ENCODE measurements at places on chromosomes 7 and 10.

- peak; percentile 82 for DNase-seq
These were observed 99.7 kb downstream of the TNS3 start for GRCh38 chr7:47482013-47482875.

DNA sequence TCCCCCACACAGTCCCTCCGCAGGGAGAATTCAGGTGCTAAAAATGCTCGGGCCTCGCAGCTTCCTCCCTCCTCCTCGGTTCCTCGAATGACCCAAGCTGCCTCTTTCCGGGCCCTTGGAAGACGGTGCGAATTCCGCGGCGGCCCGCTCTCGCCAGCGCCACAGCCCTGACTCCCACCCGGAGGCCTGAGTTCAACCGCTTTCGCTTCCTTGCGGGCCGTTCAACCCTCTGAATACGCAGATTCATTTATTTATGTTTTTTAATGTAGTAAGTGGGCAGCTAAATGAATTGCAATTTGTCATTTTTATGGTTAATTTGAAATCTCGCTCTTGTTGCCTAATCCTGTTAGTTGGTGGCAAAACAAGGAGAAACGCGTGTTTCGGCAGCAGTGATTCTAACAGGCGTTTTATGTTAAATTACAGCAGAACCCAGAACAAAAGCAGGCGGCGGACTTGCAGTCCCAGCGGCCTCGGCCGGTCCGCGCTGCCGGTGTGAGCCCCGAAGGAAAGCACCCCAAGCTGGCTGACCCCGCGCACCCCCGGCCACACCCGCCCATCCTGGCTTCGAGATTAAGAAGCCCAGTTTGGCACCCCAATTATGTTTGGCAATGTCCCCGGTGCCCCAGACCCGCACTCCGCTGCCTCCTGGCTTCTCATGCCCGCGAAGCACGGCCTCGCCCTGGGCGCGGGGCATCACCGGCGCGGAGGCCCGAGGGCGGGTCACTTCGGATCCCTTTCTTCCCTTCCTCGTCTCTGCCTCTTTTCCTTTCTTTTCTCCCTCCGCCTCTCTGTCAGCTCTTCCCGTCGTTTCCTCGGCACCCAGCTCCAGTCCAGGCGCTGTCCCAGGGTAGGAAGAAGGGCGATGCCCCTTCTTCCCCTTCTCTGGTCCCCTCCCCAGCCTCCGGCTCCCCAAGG lies 75.9 kb downstream of the INSIG1 start:
- DNase-seq = peak; percentile 25

- DNase-seq = no peak
These were observed 258.6 kb upstream of the NFE2L3 start for GRCh38 chr7:25893436-25893835.

- no peak for DNase-seq
These were observed 17.1 kb downstream of the VOPP1 start for GRCh38 chr7:55555160-55555559.

GRCh38 chr10:650441-650851 lies 39.0 kb downstream of the DIP2C start:
- peak; percentile 32 for DNase-seq

- no peak for DNase-seq
These were observed 3.6 kb downstream of the ARHGAP21 start for GRCh38 chr10:24720096-24720495.

DNA sequence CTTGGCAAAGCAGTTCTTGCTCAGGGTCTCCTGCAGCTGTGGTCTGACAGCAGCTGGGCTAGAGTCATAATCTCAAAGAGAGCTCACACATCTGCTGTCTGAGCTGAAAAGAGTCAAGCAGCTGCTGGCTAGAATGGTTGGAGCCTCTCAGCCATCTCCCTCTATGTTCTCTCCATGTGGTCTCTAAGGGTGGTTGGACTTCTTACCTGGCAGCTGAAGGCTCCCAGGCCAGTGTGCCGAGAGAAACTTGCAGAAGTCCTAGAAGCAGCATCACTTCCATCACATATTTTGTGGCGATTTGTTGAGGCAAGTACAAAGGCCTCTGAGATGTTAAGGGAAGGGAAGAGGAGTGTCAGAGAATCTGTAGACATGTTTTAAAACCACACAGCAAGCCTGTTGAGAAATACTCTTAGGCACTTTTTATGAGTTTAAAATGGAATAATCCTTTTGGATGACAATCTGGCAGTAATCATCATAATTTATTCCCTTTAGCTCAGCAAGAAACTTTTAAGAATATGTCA lies 93.2 kb downstream of the REEP3 start:
- no peak for DNase-seq

DNA sequence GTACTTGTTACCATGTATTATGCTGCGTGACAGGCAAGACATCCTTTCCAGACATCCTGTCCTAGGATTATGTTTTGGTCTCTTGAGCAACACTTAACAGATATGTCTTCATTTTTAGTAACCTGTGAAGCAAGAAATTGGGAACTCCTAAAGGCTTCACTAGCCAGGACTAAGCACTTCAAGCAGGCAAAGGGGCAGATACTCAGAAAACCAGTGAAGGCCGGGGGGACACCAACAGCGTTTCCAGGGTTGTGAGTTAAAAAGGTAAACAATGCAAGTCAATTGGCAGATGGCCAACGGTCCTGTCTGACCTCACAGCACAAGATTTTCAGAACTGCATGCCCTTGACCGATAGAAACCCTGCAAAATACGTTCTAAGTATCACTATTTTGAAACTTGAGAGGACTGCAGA lies 77.6 kb upstream of the SFMBT2 start:
- DNase-seq = no peak

GRCh38 chr10:52577047-52577446 lies 195.5 kb downstream of the MBL2 start:
- DNase-seq = no peak

DNA sequence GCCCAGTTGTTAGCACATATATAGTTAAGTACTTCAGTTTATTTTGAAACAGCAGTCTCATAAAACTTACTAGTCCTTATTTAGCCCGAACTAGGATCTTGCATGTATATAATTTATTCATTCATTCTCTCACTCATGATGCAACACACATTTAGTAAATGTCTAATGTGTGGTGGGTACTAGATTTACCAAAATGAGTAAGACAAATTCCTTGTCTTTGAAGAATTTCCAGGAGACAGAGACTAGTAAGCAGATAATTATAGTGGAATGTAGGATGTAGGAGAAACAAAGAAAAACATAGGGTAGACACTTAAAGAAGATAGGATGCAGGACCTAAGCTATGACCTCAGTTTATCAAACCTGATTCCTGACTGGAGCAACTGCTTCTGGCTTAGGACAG lies 120.2 kb upstream of the AMPH start:
- DNase-seq = no peak

GRCh38 chr10:18021725-18022480 lies 70.2 kb downstream of the SLC39A12 start:
- no peak for DNase-seq

GRCh38 chr10:15469111-15469510 lies 98.0 kb upstream of the FAM171A1 start:
- DNase-seq = no peak

GRCh38 chr10:98391065-98391464 lies 23.9 kb downstream of the PYROXD2 start:
- no peak for DNase-seq

- DNase-seq = no peak
These were observed 270.7 kb downstream of the ABCA13 start for GRCh38 chr7:48441848-48442492.

GRCh38 chr10:118910702-118911101 lies 118.8 kb upstream of the NANOS1 start:
- no peak for DNase-seq

- no peak for DNase-seq
These were observed 639.7 kb downstream of the AUTS2 start for GRCh38 chr7:70237831-70238575.

GRCh38 chr10:104325436-104326435 lies 12.5 kb downstream of the ITPRIP start:
- no peak for DNase-seq

DNA sequence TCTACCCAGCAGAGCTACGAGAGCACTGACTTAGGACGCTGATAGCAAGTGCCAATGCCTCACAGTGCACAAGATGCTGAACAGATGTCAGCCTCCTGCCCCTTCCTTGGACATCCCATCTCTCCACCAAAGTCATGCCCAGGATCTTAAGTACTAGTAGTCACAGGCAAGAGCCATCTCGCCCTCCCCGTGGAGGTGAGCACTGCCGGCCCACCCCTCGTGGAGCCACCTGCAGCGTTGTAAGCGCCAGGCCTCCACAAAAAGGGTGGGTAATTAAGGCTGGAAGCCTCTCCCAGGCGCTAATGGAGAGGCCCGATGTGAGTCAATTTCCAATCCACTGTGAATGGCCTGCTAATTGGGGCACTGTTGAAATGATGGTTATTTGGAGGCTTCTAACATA lies 156.2 kb downstream of the GRID1 start:
- DNase-seq = no peak

DNA sequence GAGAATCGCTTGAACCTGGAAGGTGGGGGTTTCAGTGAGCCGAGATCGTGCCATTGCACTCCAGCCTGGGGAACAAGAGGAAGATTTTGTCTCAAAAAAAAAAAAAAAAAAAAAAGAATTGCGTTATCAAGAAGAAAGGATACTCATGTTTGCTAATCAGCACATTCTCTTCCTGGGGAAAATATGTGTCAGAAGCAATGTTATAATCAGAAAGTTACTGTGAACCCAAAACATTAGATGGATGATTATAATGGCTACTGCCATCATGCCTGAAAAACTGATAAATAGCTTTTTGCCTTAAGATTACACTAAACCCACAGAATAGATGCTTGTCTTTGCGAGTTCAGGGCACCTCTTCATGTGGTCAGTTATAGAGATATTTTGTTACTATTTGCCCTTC lies 24.3 kb upstream of the GNAI1 start:
- no peak for DNase-seq

DNA sequence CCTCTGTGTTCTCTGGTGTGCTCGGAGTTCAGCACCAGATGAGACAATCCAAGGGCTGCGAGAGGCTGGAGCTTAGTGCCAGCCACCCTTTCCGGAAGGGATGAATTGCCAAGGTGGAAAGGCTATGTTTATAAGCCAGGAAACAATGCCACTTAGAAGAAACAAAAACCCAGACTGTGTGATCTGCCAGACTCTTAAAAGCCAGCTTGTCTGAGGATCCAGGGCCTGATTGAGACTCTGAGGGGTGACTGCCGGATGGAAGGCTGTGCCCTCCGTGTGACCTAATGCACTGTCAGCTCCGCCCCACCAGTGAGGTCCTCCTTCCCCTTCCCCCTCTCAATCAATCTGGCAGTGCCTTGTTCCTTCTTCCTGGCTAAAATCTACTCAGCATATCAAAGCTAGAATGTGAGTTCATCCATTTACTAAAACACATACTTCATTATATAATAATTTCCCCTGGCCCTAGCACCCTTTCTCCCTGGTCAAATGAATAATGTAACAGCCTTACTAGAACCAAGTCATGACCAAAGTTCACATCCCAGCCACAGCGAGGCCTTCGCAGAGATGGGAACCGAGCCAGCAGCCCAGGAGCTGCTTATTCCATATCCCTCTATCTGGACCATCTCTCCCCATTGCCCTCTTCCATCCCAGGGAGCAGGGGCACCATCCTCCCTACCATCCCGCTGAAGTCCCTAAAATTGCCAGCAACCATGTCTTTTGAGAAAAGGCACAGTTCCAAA lies 25.5 kb downstream of the FAM107B start:
- peak; percentile 20 for DNase-seq

GRCh38 chr10:72306215-72306760 lies 32.6 kb downstream of the DDIT4 start:
- no peak for DNase-seq

GRCh38 chr10:54131833-54132232 lies 669.2 kb downstream of the PCDH15 start:
- DNase-seq = no peak

DNA sequence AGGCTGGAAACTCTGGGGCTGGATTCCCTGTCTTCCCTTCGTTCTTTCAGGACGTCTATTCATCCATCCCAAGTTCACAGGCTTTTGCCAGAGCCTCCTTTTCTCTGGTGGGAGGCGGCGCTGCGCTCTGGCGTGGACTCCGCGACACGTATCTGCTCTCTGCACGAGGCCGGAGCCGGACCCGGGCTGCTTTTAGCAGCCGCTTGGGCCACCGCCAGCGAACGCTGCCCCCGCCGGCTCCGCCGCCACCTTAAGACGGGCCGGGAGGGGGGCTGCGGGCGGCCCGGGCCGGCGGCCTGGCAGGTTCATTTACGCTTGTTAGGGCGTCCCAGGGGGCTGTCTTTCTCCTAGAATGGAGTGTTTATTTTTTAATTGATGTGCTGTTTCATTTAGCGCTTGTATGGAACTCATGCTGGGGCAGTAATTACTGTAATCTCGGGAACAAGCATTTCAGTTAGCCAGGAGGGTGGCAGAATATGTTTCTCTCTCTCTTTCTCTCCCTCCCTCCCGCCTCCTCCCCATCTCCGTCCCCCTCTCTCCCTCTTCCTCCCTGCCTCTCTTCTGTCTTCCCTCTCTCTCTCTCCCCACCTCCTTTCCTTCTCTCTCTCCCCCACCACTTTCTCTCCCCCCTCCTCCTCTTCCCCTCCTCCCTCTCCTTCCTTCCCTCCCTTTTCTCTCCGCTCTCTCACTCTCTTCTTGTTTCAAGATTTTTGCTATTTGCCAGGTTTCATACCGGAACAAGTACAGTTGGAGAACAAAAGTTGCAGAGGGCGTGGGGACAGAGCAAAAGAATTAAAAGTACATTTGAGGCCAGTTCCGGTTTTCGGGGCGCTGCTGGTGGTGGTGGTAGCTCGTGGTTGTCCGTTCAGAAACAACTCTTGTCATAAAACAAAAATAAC lies 1.3 kb upstream of the FZD8 start:
- DNase-seq = peak; percentile 54

All from small intestine (tissue), 16 donors.